Esophagus squamous epithelium (tissue), 5 donors: ENCODE measurements at places on chromosomes 3 and 15. TPM values are rescaled to one million over a fixed set of nuclear protein-coding genes. Genes with fewer than 3 reads are reported as not detected.

GRCh38 chr3:128383316-128384235 lies 83.1 kb downstream of the DNAJB8 start:
- DNase-seq = no peak

DNA sequence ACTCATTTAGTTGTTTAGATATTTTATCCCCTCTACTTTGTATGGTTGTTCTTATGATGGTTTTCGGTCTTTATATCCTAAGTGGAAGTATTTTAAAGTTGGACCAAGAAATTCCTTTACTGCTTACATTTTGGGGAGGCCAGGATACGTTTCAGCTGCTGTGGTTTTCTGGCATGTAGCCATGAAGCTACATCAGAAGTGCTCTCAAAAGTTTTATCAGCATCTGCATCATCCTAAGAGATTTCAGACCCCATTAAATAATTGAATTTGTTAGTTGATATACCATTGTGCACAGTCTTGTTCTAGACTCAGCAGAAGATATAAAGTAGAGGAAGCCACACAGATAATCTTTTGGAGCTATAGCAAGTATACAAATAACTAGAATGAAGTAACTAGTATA lies 50.1 kb upstream of the SKOR1 start:
- no peak for DNase-seq

DNA sequence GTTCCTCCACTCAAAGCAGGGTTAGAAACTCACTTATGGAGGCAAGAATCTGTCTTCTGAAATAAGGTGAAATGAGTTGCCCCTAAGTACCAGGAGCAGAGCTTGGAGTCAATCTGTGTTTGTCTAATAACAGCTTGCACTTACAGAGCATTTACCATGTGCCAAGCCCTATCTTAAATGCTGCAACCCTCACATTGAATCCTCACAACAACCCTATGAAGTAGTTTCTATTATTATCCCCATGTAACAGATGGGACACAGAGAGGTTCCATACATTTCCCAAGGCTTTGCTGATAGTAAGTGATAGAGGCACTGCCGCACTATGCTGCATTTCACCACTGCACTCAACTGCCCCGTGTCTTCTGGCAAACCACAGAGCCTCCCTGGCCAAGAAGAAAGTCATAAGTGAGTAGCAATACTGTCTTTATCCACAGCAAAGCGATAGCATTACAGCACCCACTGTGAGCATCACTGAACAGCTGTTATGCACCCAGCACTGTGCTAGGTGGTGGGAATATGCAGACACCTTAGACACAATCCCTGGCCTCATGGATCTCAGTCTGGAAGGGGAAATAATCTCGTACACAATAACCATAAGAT lies 141.5 kb downstream of the SSR3 start:
- no peak for DNase-seq

- no peak for DNase-seq
These were observed 7.1 kb upstream of the DVL3 start for GRCh38 chr3:184148076-184148475.

DNA sequence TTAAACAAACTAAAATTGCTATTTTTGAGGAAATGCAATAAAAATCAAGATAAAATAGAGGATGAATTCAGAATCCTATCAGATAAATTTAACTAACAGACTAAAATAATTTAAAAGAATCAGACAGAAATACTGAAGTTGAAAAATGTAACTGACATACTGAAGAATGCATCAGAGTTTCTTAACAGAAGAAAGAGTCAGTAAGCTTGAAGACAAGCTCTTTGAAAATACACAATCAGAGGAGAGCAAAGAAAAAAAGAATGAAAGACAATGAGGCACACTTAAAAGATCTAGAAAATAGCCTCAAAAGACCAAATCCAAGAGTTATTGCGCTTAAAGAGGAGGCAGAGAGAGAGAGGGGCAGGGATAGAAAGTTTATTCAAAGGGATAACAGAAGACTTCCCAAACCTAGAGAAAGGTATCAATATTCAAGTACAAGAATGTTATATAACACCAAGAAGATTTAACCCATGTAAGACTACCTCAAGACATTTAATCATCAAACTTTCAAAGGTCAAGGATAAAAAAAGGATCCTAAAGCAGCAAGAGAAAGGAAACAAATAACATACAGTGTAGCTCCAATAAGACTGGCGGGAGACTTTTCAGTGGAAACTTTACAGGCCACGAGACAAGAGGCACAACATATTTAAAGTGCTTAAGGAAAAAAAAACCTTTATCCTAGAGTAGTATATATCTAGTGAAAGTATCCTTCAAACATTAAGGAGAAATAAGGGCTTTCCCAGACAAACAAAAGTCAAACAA lies 24.7 kb downstream of the PEAK1 start:
- no peak for DNase-seq

DNA sequence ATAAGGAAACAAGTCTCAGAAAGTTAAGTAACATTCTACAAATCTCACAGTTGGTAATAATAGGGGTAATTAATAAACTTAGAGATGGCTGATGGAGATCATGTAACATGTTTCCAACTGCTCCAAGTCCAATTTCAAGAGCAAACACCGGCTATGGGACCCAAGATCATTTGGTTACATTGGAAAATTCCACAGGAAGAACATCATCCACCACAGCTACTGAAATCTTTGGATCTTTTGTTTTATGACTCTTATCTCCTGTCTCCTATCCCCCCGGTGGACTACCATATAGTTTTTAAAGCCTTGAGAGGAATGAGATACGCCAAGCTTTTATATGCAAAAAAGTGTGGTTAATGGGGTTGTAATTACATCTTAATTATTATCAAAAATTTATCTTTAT lies 216.1 kb downstream of the WNT5A start:
- no peak for DNase-seq

DNA sequence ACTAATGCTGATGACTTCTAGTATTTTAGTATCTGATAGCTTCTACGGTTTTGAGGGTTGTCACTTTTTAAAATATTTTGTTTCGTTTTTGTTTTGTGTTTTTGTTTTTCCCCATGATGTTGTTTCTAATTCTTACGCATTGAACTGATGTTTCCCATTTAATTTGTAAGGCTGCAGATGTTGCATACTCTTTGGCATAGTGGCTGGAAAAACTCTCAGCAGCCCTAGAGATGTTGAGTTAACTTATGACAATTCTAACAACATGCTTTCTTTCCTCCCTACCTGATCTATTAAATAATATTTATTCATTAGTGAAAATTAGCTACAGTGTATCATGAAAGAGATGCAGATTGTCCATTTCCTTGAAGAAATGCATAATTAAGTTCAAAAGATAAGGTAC lies 559.3 kb upstream of the GRM7 start:
- DNase-seq = no peak

DNA sequence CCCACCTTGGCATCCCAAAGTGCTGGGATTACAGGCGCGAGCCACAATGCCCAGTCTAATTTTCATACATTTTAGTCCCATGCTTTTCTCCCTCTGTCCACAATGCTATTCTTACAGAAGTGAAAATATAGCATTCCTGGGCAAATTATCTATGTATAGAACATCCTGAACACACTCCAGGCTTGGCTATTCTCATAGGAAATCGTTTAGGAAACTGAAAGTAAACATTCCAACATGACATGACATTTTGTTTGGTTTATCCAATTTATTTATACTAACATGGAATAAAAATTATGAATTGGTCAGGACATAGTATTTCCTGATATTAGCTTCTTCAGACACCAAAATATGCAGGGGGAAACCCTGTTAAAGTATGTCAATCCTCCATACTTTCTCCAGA lies 52.6 kb downstream of the SYNM start:
- DNase-seq = no peak

DNA sequence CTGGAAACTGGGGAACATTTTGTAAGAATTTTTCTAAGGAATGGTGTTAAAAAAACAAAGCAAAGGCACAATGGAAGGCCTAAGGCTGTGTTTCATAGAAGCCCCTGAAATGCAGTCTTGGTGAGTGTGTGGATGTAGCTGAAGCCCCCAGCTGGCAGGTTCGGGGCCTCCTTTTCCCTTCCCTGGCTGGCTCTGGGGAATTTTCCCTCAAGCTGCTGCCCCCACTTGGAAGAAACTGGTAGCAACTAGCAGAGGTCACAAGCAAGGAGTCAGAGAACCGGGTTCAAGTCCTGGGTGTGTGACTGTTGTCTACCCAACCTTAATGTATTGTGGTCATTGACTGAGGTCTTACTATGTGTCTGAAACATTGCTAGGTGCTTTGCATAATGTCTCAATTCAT lies 85.3 kb upstream of the MYZAP start:
- no peak for DNase-seq

DNA sequence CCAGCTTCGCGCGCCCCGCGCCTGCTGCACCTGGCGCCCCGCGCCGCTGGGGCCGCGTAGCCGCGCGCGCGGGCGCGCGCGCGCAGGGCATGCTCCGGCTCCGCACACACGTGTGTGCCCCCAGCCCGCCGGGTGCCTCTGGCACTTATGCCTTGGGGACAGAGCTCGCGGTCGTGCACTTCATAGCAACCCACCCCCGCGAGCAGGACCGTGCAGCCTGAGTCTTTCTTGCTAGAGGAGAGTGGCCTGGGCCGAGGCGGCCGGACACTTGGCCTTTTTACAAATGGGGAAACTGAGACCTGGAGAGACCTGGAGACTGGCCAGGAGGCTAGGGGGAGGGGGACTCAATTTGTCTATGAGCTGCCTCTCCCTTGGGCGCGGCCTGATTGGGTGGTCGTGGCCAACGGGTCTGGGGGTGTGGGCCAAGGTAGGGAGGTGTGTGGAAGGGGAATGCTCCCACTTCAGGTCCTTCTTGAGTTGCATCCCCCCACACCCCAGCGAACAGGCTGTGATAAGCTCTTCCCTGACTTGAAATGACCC lies 562 bp downstream of the NBEAL2 start:
- DNase-seq = no peak

GRCh38 chr3:11282250-11283138 lies 10.3 kb downstream of the ATG7 start:
- DNase-seq = no peak

- no peak for DNase-seq
These were observed 216.8 kb downstream of the NR1D2 start for GRCh38 chr3:24161841-24162240.

DNA sequence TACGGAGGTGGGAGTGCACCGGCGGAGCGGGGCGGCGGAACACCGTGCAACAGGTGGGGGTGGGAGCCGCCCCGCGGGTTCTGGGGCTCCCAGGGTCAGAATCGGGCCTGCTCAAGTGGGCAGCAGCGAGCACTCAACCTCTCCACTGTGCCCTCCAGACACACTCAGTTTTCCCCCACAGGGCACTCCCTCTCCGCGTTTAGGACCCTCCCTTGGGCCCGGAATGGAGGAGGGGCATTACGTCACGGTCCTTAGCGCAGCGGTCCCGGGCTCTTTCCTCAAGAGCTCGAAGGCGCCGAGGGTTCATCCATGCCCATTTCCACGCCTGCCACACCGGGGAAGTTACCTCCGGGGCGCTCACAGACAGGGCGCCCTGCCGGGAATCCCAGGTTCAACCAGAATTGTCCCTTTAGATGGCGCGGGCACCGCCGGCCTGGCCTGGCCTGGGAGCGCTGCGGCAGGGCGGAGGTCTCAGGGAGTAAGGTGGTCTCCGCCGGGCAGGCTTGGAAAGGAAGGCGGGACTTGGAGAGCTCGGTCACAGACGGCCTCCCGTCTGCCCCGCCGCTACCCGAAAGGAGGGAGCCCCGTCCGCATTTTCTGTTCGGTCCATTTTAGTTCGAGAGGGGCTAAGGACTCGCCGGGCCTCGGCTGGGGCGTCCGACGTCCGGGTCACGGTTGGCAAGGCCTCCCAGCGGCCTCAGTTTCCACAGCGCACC lies 5.1 kb downstream of the RNU6-1 start:
- DNase-seq = no peak

DNA sequence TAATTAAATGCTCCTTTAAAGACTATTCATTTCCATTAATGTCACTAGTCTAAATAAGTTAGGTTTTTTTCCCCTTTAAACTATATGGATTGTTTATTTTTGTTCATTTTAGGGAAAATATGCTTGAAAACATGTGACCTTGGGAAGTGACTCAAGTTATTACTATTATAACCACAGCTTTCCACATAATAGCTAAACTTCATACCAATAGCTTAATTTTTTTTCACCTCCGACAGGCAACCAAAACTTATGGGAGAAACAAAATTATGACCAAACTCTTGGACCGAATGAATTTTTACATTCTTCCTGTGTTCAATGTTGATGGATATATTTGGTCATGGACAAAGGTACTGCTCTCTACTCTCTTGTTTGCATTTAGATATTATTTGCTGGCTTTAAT lies 16.2 kb downstream of the CPA3 start:
- DNase-seq = no peak

DNA sequence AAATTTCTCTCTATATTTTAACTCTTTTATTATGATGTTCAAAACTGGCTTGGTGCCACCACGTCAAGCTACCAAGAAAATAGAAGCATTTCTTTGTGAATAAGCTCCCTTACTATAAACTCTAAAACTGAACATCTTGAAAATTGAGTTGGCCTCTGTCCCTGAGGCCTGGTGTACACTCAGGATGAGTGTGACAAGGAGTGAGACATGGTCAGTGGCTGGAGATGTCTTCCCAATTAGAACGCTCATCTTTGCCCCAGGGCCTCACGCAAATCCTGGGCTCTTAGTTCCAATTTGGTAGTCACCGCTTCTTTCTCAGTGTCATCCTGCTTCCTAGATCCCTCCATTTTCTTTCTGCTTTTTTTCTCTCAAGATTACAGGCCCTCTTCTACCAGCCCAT lies 26.2 kb downstream of the SLC2A2 start:
- DNase-seq = no peak

DNA sequence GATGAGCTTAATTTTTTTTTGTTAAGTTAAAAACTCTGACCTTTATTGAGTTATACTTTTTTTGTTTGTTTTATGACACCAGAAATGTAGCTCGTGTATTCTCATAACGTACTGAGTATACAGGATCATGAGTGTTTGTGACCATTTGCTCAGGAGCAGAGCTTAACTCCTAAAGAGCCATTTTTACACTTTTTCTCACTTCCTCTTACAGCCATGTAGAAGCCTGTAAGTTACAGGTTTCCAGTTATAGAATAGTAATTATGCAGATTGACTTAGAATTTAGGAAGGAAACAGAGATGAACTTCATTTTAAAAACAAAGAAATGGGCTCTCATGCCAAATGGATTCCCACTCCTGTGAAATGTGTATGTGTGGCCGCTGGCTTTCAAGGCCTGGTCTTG lies 151.7 kb downstream of the MCTP2 start:
- no peak for DNase-seq

DNA sequence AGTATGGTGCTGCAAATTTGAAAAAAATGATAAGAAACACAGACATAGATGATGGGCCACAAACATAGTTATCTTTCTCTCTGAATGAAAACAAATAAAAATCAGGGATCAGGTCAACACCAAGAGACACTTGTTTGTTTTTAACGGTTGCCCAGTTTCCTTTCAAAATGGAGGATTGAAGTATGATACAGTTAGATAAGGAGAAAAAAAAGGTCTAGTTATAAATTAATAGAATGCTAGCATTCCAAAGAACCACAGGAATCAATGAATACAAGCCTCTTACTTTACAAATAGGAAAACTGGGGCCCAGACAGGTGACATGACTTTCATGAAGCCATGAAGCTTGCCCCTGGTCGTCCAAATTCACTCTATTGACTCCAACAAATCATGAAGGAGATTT lies 305.1 kb downstream of the ZNF621 start:
- no peak for DNase-seq

ATRIP gene
- 8.2 TPM for total RNA-seq

MOBP gene
- not detected for total RNA-seq

ERC2 gene
- total RNA-seq = 1.5 TPM

RASGRP1 gene
- total RNA-seq = 9.2 TPM

IGSF10 gene
- 0.92 TPM for total RNA-seq

SPTSSB gene
- 3.5 TPM for total RNA-seq

SLC15A2 gene
- total RNA-seq = 4.7 TPM

GOLGA6B gene
- not detected for total RNA-seq

SNX4 gene
- total RNA-seq = 39.5 TPM

SYNPR gene
- not detected for total RNA-seq

TBC1D23 gene
- total RNA-seq = 32.8 TPM

ABHD6 gene
- 16.5 TPM for total RNA-seq

GATM gene
- total RNA-seq = 11.1 TPM
